ENCODE measurements at places on chromosomes 6 and 20. TPM values are rescaled to one million over a fixed set of nuclear protein-coding genes. Genes with fewer than 3 reads are reported as not detected.

DNA sequence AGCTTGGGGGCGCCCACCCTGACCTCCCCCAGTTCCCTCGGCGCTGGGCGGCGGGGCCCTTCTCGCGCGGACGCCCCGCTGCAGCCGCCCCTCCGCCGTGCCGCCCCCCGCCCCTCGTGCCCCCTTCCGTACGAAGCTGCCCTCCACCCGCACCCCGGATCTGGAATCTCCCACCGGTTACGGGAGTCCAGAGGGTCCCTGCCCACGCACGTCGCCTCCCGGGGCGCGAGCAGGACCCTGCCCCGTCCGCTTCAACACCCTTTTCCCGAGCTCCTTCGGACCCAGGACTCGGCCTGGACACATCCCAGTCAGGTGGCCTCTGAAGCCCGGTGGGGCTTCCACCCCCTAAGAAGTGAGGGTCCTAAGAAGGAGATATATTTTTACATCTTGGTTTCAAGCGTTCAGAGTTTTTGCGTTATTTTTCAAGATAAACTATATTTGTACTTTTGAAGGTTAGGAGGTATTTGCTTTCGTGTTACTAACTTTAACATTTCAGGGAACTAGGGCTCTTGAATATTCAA, 506 bp downstream of the ARFGAP1 start:
- peak; percentile 19 for DNase-seq

SPATA25 gene
- total RNA-seq: not detected

DNA sequence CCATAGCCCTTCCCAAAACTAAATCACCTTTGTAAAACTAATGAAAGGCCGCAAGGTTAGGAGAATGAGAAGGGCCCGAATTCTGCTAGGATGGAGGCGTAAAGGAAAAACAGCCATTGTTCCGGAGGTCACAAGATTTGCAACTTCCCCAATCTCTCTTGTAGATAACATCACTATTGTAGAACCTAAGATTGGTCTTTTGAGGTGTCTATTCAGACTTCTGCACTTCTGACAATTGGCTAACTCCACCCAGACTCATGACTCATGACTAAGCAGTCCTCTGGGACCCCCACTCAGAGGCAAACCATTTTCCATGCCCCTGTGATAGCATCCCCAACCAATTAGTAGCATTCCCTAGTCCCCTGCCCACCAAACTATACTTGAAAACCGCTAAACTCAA, 210.5 kb upstream of the SHLD1 start:
- no peak for DNase-seq

BPIFB3 gene
- total RNA-seq: not detected

GRCh38 chr6:70527071-70527737, 39.5 kb upstream of the SDHAF4 start:
- DNase-seq: no peak

DNA sequence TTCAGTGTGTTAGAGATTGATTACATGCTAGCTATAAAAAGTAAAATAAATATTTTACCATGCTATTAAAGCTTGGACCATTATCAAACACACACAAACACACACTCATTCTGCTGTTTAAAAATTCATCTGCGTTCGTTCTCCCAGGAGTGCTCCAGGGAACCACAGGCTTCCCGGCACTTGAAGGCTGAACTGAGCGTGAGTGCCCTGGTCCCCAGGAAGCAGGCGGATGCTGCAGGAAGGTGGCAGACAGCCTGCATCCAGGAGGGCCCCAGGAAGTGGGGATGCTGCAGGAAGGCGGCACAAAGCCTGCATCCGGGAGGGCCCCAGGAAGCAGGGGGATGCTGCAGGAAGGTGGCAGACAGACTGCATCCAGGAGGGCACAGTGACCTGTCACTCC, 147.2 kb upstream of the SNX9 start:
- DNase-seq: no peak

DNA sequence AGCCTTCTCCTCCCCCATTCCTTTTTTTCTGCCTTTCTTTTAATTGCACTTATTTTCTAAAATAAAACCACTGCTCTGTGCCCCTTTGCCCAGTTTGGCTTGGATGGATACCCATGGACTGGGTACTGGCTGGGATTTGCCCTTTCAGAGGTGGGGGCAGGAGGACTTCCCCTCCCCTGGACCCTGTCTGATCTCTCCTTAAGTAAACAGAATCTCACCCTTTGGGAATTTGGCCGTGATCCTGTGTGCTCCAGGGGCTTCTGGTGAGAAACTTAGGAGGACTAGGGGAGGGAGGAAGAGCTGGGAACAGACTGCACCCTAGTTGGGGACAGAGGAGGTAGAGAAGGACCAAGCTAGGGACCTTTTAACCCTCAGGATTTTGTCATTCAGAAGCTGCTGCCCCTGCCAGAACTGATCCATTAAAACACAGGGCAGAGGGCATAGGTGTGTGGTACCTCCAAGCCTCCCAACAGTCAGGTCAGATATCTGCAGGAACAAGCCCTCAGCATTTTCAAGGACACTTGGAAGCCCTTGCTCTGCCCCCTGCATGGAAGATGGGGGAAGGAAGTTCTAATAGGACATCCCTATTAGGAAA, 7.3 kb downstream of the FOXP4 start:
- no peak for DNase-seq

SIRPB2 gene
- 9.5 TPM for total RNA-seq

DNA sequence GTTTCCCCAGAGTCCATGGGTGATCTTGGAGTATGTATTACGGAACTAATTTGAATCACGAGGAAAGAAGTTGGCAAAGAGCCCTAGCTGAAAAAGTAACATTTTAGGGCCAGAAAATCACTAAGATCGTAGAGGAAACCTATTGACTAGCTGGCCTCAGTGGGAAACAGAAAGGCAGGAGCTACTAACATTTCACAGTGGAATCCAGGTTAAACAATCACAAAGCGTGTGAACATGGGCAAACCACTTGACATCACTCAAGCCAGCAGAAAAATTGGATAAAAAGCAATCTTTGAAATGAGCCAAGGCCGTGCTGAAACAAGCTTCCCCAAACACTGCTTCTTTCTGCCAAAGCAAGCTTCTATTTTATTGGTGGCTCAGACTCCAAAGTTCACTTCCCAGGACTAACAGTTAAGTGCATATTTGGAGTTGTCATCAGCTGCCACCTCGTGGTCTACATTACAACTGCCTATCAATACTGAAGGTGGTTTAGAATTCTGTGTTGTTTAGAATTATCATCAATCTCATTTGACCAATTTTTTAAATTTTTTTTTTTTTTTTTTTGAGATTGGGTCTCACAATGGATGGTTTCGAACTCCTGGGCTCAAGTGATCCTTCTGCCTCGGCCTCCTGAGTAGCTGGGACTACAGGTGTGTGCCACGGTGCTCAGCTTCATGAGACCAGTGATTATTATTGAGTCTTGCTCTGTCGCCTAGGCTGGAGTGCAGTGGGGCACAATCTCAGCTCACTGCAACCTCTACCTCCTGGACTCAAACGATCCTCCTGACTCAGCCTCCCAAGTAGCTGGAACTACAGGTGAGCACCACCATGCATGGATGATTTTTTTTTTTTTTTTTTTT, 10.6 kb downstream of the RPS10 start:
- peak; percentile 77 for DNase-seq

GRCh38 chr6:75409286-75409685, 84.3 kb downstream of the FILIP1 start:
- no peak for DNase-seq

SLC17A9 gene
- 49.4 TPM for total RNA-seq

DNA sequence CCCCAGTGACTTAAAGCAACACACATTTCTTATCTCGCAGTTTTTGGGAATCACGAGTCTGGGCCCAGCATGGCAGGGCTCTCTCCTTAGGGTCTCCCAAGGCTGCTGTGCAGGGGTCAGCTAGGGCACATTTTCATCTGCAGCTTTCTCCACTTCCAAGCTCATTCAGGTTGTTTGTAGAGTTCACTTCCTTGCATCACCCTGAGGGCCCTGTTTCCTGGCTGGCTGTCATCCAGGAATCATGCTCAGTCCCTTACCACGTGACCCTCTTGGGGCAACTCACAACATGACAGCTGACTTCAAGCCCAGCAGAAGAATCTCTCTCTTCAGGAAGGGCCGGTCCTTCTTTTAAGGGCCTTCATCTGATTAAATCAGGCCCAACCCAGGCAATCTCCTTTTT, 21.3 kb downstream of the SNAP25 start:
- DNase-seq: peak; percentile 29

- no peak for DNase-seq
These were observed 16.0 kb downstream of the HFE start for GRCh38 chr6:26103141-26103769.

DNA sequence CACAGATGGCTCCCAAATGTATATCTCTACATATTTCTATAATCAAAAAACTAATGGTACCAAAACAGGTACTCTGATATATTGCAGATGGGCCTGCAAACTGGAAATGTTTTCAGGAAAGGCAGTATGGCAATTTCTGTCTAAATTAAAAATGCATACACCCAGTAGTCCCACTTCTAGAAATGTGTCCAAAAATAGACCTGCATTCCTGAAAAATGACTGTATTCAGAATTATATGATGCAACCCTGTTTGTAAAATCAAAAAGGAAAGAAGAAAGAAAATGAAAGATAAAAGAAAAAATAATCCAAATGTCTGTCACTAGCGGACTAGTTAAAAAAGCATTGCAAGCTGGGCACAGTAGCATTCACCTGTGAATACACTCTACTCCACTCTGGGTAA, 12.9 kb upstream of the MICB start:
- DNase-seq: no peak

DNA sequence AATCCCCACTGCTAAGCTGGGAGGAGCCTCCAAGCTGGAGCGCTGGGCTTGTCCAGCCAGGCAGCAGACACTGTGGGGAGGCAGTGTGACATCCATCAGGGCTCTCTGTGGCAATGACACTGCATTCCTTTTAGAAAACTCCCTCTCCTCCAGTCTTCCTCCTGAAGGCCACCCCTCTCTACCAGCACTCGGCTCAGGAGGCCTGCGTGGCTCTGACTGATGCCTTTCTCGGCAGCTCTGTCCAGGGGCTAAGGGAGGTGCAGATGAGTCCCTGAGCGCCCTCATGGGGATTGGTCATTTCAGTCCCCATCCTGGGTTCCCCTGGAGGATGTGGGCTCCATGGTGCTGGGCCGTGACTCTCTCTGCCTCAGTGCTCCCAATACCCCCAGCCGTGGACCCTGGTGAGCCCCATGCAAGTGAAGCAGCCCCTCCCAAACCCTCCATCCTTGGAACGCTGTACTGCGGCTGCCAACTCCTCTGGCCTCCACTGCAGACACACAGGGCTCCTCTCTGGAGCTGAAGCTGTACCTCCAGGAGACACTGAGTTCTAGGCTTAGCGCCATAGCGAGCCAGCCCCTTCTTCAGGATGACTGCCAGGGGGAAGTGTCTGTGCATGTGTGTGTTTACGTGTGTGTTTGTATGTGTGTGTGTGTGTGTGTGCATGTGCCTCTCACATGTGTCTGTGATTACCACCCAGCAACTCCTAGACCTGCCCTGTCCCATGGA, 209.6 kb downstream of the ERMARD start:
- DNase-seq: no peak

GRCh38 chr6:3228771-3229565, 1.5 kb upstream of the TUBB2B start:
- no peak for DNase-seq

GRCh38 chr6:134117409-134117808, 65.0 kb upstream of the SLC2A12 start:
- no peak for DNase-seq

- peak; percentile 35 for DNase-seq
These were observed 98.9 kb upstream of the ZNF217 start for GRCh38 chr20:53692465-53693067.

- DNase-seq: no peak
These were observed 431.9 kb upstream of the CDH4 start for GRCh38 chr20:60820149-60820548.

FAM83B gene
- total RNA-seq: not detected

DNA sequence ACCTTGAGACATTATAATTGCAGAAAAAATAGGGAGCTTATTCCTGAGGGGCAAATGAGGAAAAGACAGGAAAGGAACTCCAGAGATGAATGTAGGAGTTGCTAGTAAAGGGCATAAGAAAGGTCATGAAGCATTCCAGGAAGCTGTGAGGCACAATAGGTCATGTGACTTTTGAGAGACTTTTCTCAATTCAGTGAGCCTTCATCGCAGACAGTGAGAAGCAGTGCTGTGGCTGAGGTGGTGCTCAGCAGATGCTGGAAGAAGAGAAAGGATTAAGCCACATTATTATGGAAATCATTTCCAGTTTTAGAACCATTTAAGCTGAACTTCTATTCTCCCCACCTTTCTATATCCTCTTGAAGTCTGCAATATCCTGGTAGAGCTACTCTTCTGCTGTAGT, 4.1 kb downstream of the SPTLC3 start:
- DNase-seq: no peak

FERMT1 gene
- total RNA-seq: 1.5 TPM

HLA-DRA gene
- not detected for total RNA-seq

PBOV1 gene
- not detected for total RNA-seq

- no peak for DNase-seq
These were observed 530 bp downstream of the TDP2 start for GRCh38 chr6:24666097-24666640.

ZSCAN23 gene
- total RNA-seq: 1.7 TPM

GRCh38 chr6:73727114-73727513, 31.1 kb downstream of the CD109 start:
- DNase-seq: no peak

DNA sequence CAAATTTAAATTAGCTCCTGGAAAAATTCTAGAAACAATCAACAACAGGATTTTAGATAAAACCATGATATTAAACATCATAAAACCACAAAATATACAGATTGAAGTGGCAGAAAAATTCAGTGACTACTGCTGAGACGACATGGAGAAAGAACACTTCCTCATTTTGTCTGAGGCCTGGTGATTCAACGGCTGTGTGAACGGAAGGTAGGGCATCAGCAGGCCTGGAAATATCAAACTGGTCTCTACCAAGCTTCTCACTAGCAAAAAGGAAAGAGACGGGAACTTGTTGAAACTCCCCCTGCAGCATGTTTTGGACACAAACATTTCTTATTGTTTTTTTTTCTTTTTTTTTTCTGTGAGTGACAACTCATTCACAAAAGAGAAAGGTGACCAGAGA, 58.0 kb upstream of the AHI1 start:
- no peak for DNase-seq

SRSF3 gene
- 422 TPM for total RNA-seq

- DNase-seq: peak; percentile 46
These were observed 12.1 kb upstream of the PDYN start for GRCh38 chr20:2005831-2006426.

CALHM4 gene
- 0.72 TPM for total RNA-seq

DNA sequence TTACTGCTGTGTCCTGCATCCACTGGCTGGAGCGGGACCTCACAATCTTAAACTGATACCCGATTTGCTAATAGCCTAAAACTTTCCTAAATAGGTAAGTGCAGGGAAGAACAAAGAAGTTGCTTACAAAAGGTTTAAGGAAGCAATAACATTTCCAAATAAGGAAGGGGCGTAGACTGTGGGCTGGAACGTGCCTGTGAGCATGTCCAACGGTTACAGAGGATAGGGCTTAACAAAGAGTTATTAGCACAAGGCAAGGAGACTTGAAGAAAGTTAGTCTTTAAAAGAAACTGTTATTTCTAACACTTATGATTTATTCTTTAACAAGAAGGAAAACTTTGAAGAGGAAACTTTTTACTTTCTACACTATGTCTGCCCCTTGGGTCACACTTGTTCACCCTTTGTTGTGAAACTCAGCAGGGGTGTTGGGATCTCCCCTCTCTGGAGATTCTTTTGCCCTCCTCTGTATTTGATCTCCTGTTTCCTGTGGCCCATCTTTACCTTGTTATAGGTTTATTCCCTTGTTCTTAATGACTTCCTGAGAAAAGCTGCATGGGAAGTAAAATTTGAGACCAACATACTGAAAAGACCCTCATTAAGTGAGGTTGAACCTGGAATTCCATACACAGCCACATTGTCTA, 28.7 kb downstream of the KAT14 start:
- DNase-seq: no peak

B3GAT2 gene
- not detected for total RNA-seq
